CD4-positive, alpha-beta memory T cell (primary cell): ENCODE measurements at places on chromosomes 5 and 9. TPM values are rescaled to one million over a fixed set of nuclear protein-coding genes. Genes with fewer than 3 reads are reported as not detected.

HEMGN gene
- polyA plus RNA-seq, result 3.4 TPM

DNA sequence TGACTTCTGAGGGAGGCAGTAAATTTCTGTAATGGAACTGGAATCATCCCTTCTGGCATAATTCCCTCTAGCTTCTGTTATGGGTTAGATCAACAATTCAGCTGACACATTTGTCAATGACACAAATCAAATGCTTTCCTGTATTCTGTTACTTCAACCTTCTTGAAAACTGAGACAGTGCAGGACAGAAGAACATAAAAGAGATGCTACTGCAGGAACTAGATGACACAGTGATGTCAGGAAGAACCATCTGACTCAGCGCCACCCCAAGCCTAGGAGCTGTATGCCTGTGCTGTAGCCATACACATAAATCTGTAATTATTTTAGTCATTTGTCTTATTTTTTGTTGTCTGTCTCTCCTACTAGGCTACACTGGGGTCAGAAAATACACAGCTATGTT is 18.2 kb upstream of the CEP120 start:
- H3K4me3 ChIP-seq, result no peak overlapping the region
- H3K36me3 ChIP-seq, result no peaks in the 10 kb centered on the region
- H3K4me1 ChIP-seq, result peaks cover 5% of the 10 kb centered on the region
- H3K27me3 ChIP-seq, result no peaks in the 10 kb centered on the region
- no peak overlapping the region for H3K27ac ChIP-seq

GRCh38 chr9:122888480-122888879 is 16.7 kb downstream of the RC3H2 start:
- H3K4me1 ChIP-seq, result no peaks in the 10 kb centered on the region
- no peaks in the 10 kb centered on the region for H3K27me3 ChIP-seq
- DNase-seq, result no peak
- H3K36me3 ChIP-seq, result peaks cover 56% of the 10 kb centered on the region

- H3K27ac ChIP-seq, result no peak overlapping the region
- no peaks in the 10 kb centered on the region for H3K36me3 ChIP-seq
- H3K27me3 ChIP-seq, result no peaks in the 10 kb centered on the region
- H3K4me1 ChIP-seq, result no peaks in the 10 kb centered on the region
These were observed 56.1 kb downstream of the CFAP90 start for GRCh38 chr5:7794823-7795222.

AP3S1 gene
- polyA plus RNA-seq, result 97.3 TPM

C9orf50 gene
- not detected for polyA plus RNA-seq

- H3K27me3 ChIP-seq, result no peaks in the 10 kb centered on the region
- peak overlapping the region; percentile 40 for H3K27ac ChIP-seq
- no peaks in the 10 kb centered on the region for H3K36me3 ChIP-seq
- no peak overlapping the region for H3K4me3 ChIP-seq
- DNase-seq, result no peak
These were observed 626 bp upstream of the CLTB start for GRCh38 chr5:176416965-176417364.

GRCh38 chr9:129340427-129341170 is 162.5 kb upstream of the IER5L start:
- H3K4me3 ChIP-seq, result no peak overlapping the region
- peaks cover 7% of the 10 kb centered on the region for H3K4me1 ChIP-seq
- no peak for DNase-seq
- no peak overlapping the region for H3K27ac ChIP-seq
- no peaks in the 10 kb centered on the region for H3K36me3 ChIP-seq

GRCh38 chr5:21665524-21665923 is 1187.6 kb downstream of the CDH12 start:
- no peaks in the 10 kb centered on the region for H3K4me1 ChIP-seq
- DNase-seq, result no peak
- no peaks in the 10 kb centered on the region for H3K27me3 ChIP-seq
- H3K27ac ChIP-seq, result no peak overlapping the region
- no peaks in the 10 kb centered on the region for H3K36me3 ChIP-seq

DNA sequence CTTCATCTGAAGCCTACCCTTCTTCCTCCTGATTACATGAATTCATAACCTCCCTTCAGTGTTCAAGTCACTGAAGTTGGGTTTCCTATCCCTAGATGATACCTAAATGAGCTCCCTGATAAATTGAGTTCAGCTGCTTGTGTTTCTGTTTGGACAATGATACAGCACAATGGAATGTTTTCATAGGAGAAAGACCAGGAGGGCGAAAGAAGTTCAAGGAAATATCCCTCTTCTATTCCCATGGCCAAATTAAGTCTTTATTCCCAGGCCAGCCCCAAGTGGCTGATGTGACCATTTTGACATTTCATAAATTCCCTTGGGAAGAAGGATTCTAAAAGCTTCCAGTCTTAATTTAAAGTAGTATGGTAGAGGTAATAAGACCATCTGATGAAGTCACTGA is 555.8 kb upstream of the CLINT1 start:
- no peak overlapping the region for H3K27ac ChIP-seq
- H3K36me3 ChIP-seq, result no peaks in the 10 kb centered on the region
- no peaks in the 10 kb centered on the region for H3K27me3 ChIP-seq
- no peak overlapping the region for H3K4me3 ChIP-seq

DNA sequence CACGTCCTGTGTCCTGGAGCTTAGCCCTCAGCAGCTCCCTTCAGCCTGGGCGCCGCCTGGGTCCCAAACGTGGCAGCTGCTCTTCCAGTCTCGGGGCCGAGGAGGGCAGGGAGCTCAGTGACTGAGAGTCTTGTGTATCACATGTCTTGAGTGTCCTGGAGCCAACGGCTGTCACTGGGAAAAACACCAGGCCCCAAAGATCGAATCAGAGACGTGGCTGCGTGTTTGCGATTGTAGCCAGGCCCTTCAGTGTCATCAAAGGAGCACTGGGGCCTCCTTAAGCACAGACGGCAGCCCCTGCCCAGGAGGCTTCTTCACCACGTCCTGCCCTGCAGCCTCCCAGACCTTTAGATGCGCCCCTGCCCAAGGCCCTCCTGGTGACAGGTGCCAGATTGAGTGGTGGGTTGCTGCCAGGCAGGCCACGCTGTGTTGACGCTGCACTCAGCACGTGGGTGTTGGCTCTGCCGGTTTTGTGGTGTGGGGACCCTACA is 5.7 kb upstream of the EXOC3 start:
- peaks cover 7% of the 10 kb centered on the region for H3K4me1 ChIP-seq
- H3K4me3 ChIP-seq, result no peak overlapping the region
- no peak for DNase-seq
- H3K27me3 ChIP-seq, result no peaks in the 10 kb centered on the region
- H3K27ac ChIP-seq, result no peak overlapping the region
- H3K36me3 ChIP-seq, result no peaks in the 10 kb centered on the region

DNA sequence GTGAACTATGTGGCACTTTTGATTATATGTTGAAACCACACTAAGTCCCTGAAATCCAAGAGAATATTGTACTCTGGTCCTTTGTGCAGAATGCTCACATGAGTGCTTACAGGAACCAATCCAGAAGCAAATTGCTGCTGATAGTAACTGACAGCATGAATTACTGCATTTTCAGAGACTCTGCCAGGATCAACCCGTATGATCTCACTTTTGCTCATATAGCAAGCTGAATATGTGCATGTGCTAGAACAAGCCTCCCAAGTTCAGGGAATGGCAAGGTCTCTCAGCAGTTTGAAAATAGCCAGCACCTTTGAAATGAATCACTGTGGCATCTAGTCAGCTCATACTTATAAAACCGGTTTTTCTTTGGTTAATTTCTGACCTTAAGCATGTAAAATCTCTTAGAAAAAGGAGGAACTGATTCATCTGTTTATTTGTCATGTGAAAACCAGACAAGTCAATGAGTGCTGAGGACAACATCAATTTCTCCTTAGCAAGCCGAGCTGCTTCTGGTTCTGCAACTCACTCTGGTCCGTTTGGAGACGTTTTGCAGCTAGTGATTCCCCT is 215.7 kb upstream of the ELL2 start:
- DNase-seq, result no peak
- H3K4me3 ChIP-seq, result no peak overlapping the region
- H3K27ac ChIP-seq, result no peak overlapping the region
- no peaks in the 10 kb centered on the region for H3K4me1 ChIP-seq
- H3K36me3 ChIP-seq, result no peaks in the 10 kb centered on the region

DNA sequence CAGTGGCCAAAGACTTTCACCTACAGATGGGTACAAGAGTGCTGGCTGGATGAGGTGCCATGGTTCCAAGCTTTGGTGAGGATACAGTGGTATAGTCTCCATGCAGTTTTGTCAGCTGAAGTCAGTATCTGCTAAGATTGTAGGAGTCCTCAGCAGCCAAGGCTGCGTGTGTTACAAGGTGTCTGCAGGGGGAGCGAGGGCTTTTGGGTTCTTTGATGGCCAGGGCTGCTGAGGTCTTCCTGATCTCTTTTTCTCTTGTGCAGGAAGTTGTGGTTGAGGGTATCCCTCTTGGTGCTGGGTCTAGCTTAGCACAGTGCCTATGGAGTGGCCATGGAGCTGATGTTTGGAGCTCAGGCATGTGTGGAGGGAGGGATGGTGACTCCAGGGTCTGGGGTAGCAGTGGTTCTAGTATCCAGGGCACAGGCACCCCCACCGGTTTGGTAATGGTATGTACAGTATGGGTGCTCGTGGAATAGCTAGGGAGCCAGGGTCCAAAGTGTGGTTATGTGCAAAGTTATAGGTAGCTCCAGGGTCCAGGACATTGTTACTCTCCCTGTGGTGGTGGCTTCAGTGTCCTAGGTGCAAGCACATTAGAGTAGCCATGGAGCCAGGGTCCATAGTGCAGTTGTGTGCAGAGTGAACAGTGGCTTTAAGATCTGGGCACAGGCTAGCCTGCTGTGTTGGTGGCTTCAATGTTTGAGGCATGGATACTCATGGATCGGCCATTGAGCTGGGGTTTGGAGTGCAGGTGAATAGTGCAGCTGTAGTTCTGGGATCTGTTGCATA is 36.7 kb downstream of the CNTLN start:
- no peaks in the 10 kb centered on the region for H3K36me3 ChIP-seq
- no peak for DNase-seq
- no peak overlapping the region for H3K4me3 ChIP-seq
- no peak overlapping the region for H3K27ac ChIP-seq

- peak; percentile 22 for DNase-seq
- peaks cover 8% of the 10 kb centered on the region for H3K4me1 ChIP-seq
- H3K36me3 ChIP-seq, result no peaks in the 10 kb centered on the region
These were observed 1.3 kb downstream of the SEMA5A start for GRCh38 chr5:9544502-9545135.

TNC gene
- polyA plus RNA-seq, result not detected
